Globus pallidus (tissue), 1 donor: ENCODE measurements at places on chromosomes 1 and 21.

DNA sequence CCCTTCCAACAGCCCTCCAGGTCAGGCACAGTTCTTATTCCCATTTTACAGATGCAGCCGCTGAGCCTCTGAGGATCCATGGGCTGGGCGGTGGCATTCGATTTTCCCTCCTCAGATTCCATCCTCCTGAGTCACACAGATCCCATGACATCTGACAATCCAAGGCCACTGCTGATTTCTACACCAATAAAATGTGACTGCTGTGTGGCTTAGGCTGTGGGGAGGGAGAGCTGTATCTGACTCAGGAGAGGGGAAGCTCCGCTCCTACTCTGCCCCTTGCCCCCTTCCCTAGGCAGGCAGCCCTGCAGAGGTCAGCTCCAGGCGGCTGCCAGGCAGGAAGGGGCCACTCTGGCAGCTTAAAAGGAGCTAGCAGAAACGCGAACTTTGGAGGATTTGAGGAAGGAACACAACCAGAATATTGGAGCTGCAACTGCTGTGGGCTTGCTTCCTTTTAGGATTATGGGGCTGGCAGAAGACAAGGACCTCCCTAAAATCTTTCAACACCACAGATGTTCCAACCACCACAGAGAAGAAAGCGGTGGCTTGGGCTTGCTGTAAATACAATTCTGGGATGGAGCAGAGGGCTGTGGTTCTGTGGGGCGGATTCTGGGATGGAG, 50.0 kb downstream of the MRPL37 start:
- no peak for DNase-seq

GRCh38 chr1:162846256-162847212, 14.4 kb downstream of the CCDC190 start:
- DNase-seq: no peak

DNA sequence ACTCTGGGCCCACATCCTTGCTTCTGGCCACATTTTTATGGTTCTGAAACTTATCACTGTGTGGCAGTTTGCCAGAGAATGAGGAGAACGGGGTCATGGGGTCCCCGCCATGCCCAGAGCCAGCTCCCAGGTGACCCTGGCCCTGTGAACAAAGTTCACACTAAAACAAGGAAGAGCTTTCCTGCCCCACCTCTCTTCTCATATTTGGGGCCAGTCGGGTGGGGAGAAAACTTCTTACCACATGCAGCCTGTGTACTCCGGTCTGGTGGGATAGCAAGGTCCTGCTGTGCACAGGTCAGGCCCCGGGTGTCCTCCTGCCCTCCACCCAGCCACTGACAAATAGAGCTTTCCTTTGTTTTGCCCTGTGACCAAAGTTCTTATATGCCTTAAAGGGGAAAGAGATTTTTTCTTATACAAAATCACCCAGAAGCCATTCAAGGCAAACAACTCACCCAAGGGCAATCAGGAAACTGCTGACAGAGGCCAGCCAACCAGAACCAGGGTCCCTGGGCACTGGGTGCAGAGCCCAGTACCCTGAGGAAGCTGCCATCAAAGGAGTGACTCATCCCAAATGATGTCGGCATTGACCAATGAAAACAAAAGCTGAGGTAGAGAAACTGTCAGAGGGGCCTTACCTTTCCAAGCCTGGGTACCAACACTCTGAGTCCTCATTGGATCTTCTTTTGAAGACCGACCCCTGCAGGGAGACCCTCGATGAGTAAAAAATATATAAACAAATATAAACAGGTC, 53.6 kb downstream of the OLIG1 start:
- DNase-seq: no peak

GRCh38 chr1:204447190-204447589, 35.6 kb upstream of the PPP1R15B start:
- DNase-seq: no peak

GRCh38 chr1:37420456-37420855, 53.9 kb upstream of the ZC3H12A start:
- DNase-seq: no peak

GRCh38 chr1:177926201-177926600, 43.7 kb downstream of the SEC16B start:
- no peak for DNase-seq
